ENCODE measurements at places on chromosomes 11 and 22.
A peak's percentile ranks its signal among the peaks of the same experiment; 100 is the strongest.

GRCh38 chr11:109815500-109816150 is 277.6 kb upstream of the ZC3H12C start:
- no peak for DNase-seq

DNA sequence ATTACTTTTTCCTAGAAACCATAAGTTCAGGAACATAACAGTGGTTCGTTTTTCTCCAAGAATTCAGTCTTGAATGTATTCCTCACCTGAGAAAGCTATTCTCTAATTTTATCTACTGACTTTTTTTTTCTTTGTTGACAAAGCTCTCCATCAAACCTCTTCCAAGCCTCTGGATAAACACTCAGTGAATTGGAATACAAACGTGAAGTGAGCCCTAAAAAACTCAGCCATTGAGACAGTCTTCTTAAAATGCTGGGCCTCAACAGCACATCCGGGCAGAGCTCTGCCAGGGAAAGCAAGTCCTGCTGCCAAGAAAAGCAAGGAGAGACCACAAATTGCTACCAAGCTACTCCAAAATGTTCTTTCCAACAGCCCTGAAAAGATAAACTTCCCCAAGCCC is 7.7 kb upstream of the SLC1A2 start:
- no peak for DNase-seq

DNA sequence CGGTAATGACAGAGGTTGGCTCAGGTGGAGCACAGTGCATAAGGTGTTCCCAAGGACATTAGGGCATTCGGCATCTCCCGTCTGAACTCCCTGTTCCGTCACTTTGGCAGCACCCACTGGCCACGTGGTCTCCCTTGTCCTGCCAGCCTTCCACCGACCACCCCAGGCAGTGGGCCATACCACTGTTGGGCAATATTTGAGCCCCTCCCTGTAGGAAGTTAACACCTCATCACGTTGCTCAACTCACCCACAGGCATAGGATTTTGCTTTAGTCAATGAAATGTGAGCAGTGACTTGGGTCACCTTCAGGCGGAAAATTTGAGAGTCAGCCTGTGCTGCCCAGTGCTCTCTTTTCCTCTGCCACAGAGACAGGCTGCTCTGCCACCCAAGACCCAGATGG is 44.0 kb downstream of the SERPINH1 start:
- no peak for DNase-seq

DNA sequence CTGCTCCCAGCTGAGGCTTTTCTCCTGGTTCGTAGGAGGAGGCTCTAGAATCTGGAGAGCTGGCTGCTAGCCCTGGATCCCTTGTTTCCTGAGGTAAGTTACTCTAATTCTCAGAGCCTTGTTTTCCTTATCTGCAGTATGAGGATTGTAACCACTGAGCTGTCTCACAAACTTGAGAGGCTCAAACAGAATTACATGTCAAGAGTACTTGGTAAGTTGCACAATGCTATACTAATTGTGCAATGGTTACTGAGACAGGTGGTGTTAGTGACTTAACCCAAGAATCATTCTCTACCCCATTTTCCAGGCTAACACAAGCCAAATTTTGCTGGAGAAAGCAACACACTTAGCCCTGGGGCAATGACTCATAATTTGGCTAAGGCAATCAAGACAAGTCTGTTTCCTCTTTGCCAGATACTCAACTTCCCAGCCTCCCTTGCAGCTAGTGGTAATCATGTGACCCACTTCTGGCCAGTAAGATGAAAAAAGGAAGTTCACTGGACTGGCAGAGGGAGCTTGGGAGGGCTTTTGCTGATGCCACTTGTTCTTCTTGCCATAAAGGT is 348.0 kb downstream of the TENM4 start:
- no peak for DNase-seq

GRCh38 chr22:46744581-46744980 is 6.5 kb upstream of the CERK start:
- DNase-seq = no peak

GRCh38 chr11:82995235-82995634 is 76.5 kb downstream of the RAB30 start:
- no peak for DNase-seq

GRCh38 chr11:19435306-19435989 is 194.7 kb upstream of the E2F8 start:
- DNase-seq = no peak

DNA sequence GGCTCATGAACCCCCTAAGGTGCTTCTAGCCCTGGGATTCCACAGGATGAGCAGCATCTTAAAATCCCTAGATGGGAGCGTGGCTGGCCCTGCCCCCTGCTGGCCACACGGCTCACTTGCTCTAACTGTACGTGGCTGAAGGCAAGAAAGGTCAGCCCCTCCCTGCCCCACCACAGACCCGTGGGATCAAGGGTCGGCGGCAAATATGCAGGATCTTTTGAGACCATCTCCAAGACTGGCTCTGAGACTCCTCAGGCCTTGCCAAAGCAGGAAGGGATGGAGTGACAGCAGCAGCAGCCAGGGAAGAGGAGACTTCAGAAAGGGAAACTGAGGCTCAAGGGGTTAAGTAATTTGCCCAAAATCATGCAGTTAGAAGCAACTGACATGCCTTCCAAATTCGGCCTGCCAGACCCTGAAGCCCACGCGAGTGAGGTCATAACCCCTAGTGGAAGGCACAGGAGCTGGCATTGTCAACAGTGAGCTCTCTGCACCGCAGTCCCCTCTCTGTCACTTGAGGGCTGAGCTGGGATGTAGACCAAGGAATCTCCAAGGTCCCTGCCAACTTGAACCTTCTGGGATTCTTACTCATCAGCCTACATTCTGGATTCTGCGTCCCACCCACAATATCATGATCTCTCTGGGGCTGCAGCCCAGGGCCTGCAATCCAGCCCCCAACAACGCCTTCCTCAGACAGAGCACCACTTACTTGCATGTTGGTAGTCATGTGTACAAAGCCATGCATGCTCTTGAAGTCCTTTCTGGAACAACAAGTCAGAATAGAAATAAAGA is 31.4 kb downstream of the CREB3L1 start:
- peak; percentile 48 for DNase-seq

- DNase-seq = no peak
These were observed 242.7 kb upstream of the NCAM1 start for GRCh38 chr11:112718483-112718882.

- no peak for DNase-seq
These were observed 135.7 kb downstream of the EHF start for GRCh38 chr11:34756591-34756990.

GRCh38 chr11:1148752-1149180 is 9.0 kb upstream of the MUC5AC start:
- DNase-seq = no peak

DNA sequence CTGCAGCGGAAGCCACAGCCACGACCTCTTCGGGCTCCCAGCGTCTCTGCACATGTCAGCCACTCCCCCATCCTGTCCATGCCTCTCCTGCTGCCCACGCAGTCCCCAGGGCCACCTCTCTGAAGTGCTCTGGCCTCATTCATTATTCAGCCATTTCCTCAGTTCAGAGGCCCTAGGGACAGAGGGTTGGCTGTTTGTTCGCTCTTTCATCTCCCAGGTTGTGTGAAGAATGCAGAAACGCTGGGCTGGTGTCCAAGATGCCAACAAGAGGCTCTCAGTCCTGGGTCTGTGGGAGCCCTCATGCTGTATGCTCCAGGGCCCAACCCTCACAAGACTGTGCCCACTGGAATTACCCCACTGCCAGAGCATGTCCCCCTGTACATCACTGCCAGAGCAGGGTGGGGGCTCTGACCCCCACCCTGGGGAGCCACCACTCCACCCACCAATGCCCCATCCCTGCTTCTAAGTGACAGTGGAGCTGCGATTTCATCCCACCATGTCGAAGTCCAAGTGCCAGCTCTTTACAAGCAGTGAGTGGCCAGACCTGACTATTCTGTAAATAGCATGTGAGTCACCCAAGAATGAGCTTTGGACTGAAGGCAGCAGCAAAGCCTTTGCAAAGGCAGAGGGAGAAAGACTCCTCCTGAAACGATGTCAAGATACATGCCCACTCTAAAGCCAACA is 209.6 kb downstream of the BUD13 start:
- DNase-seq = no peak

- no peak for DNase-seq
These were observed 7.5 kb upstream of the C11orf97 start for GRCh38 chr11:94504689-94505293.

- no peak for DNase-seq
These were observed 233.7 kb upstream of the CADM1 start for GRCh38 chr11:115737875-115738274.

GRCh38 chr11:13008061-13008435 is 1.1 kb upstream of the RASSF10 start:
- DNase-seq = no peak

DNA sequence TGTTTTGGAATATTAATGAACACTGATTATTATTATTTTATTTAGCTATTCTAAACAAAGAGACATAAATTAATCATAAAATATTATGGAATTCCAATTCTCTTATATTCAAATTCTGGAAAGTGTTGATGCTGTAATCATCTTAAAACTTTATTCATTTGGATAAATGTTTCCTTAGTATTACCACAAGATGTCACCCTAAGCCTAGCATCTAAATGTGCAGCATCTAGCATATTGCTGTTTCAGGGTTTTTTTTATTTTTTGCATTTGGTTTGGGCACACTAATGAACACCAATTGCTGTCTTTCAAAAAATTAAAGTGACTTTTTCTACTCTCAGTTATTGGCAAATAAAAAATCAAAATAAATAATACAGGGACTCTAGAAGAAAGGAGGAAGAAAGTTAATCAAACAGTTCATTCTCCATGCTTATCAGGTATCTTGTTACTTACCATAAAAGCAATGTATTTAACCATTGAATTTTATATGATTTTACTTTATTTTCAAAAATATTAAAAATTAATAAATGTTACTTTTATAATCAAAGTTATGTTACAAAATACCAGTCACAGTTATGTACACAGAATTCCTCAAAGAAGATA is 31.8 kb downstream of the DLG2 start:
- DNase-seq = no peak

GRCh38 chr11:65118097-65118837 is 766 bp upstream of the ZNHIT2 start:
- DNase-seq = no peak

DNA sequence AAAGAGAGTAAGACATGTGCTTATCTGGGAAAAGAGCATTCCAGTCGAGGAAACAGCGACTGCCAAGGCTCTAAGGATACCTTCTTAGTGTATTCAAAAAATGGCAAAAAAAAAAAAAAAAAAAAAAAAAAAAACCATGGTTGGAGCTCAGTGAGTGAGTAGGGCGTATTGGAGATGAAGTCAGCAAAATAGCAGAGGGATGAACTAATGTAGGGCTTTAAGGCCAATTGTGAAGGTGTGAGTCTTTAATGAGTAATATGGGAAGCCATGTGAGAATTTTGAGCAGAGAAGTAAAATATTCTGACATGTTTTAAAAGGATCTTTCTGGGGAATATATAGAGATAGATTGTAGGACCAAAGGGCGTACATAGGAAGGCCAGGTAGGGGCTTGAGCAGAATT is 498.6 kb upstream of the ISX start:
- no peak for DNase-seq

DNA sequence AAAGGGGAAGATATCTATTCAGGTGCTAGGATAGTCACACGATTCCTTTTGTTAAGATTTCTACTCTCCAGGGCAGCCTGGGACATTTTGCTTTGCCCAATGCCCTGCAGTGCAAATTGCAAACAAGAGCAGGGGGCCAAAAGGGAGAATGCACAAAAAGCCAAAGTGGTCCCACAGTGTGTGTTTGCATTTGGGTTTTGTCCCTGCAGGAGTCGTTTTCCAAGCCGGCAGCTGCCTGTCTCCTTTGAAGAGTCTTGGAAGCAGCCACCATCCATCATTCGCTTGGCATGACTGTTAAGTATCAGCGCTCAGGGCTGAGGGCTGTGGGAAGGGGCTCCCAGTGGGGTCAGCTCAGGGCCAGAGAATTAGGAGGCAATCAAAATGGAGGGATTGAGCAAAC is 184.7 kb downstream of the MIAT start:
- DNase-seq = no peak

- no peak for DNase-seq
These were observed 8.2 kb downstream of the PDGFB start for GRCh38 chr22:39236321-39237317.

- no peak for DNase-seq
These were observed 79.0 kb downstream of the LDLRAD3 start for GRCh38 chr11:36022882-36023281.

GRCh38 chr11:68350759-68351449 is 38.5 kb downstream of the LRP5 start:
- no peak for DNase-seq

DNA sequence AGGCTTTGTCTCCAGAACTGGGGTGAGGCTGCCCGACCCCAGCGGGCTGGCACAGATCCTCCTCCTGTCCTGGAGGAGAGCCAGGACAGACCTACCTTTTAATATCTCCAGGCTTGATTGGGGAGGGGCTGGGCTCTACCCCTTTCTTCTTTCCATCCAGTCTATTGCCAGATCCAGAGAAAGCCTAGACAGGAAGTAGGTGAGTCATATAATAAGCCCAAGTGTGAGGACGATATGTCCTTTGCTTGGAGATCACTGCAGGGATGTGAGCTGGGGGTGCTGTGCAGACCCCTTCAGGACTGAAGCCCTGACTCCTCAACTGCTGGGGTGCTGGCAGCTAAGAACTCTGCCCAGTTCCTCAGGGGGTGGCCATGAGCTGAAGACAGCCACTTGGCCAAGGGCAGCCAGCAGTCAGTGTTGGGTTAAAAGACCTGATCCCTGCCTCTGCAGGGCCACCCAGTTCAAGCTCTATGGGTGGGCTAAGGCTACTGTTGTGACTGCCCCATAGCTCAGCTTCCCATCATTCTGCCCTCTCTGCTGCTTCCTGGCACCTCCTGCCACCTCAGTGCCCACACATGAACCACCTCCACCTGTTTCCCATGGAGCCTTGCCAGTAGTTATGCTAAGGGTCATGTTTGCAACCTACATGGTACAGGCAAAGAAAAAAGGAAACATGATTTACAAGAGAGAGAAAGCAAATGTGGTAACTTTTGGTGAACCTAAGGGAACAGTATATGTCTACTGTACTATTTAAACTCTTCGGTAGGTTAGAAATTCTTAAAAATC is 8.3 kb upstream of the C22orf39 start:
- no peak for DNase-seq

DNA sequence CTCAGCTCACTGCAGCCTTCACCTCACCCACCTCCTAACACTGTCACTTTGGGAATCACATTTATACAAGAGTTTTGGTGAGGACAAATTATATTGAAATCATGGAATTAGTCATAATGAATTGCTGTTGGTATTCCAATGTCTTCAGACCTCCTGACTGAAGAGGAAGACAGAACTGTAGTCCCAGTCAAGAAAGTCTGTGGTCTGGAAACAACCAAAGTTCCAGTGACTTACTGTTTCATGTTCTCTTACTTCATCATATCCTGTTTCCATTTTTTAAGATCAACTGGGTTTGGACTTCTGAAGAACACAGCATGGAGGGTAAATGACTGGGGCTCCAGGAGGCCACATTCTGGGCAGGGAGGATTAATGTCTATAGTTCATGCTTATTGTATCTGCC is 43.0 kb upstream of the HIPK3 start:
- no peak for DNase-seq

DNA sequence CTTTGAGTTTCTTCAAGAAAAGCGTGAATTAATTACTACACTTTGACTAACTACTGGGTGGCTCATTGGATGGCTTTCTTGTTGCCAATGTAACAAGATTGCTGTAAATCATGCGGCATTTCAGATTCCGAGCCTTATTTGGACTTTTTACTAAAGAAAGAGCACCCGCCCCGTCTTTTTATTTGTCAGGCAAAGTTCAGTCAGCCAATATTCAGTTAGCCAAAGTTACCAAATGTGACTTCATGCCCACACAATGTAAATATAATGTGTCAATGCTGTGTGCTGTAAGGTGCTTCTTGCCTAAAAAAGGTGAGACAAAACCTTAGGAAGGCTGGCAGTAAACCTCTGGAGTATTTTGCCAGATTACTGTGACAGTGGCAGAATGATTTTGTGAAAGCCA is 14.8 kb downstream of the FLI1 start:
- DNase-seq = no peak
